Adrenal gland (tissue), 19 donors: ENCODE measurements at places on chromosomes 2 and 18.

DNA sequence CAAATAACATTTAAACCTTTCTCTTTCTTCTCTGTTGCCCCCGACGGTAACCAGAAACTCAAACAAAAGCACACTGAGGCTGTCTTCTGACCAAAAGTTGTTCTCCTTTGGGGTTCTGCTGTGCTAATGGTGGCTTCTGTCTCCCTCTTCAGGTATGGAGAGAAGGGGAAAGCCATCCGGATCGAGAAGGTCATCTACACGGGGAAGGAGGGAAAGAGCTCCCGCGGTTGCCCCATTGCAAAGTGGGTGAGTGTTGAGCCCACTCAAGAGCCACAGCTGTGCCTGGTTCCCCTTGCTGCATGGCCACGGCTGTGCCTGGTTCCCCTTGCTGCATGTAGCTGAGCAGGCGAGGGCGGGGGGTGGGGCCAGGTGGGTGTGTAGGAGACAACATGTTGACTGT, 67.4 kb downstream of the BOLA3 start:
- peaks cover 6% of the 10 kb centered on the region for H3K36me3 ChIP-seq
- no peak overlapping the region for H3K4me3 ChIP-seq
- no peaks in the 10 kb centered on the region for H3K27me3 ChIP-seq
- peak; percentile 7 for DNase-seq
- no peaks in the 10 kb centered on the region for H3K4me1 ChIP-seq

GRCh38 chr2:191045141-191045540, 31.2 kb upstream of the STAT1 start:
- DNase-seq = no peak
- no peak overlapping the region for H3K27ac ChIP-seq
- H3K36me3 ChIP-seq = no peaks in the 10 kb centered on the region
- H3K4me1 ChIP-seq = peaks cover 3% of the 10 kb centered on the region
- H3K27me3 ChIP-seq = no peaks in the 10 kb centered on the region

GRCh38 chr2:98698896-98699295, 32.0 kb downstream of the MGAT4A start:
- H3K36me3 ChIP-seq = no peaks in the 10 kb centered on the region
- H3K27me3 ChIP-seq = no peaks in the 10 kb centered on the region
- peaks cover 24% of the 10 kb centered on the region for H3K4me1 ChIP-seq
- no peak overlapping the region for H3K27ac ChIP-seq
- no peak for DNase-seq
- H3K4me3 ChIP-seq = no peak overlapping the region

GRCh38 chr18:39389800-39390379, 1824.3 kb upstream of the CELF4 start:
- no peak overlapping the region for H3K4me3 ChIP-seq
- no peak overlapping the region for H3K27ac ChIP-seq
- DNase-seq = no peak
- no peaks in the 10 kb centered on the region for H3K4me1 ChIP-seq
- no peaks in the 10 kb centered on the region for H3K27me3 ChIP-seq

DNA sequence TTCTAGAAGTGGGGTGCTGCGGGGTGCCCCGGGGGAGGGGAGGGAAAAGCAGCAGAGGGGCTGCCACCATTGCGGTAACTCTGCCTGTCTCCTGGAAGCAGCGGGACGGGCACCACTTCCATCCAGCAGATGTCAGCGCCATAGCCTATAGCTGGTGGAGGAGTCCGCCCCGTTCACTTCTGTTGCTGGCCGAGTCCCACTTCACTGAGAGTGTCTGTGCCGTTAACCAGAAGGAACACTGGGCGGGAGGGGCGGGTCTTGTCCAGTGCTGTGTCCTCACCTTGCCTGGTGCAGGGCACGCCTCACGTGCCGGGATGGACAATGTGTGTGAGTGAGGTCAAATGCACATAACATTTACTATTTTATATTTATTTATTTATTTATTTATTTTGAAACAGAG, 19.3 kb upstream of the ODC1 start:
- DNase-seq = no peak
- no peaks in the 10 kb centered on the region for H3K4me1 ChIP-seq
- no peak overlapping the region for H3K27ac ChIP-seq
- H3K4me3 ChIP-seq = no peak overlapping the region

DNA sequence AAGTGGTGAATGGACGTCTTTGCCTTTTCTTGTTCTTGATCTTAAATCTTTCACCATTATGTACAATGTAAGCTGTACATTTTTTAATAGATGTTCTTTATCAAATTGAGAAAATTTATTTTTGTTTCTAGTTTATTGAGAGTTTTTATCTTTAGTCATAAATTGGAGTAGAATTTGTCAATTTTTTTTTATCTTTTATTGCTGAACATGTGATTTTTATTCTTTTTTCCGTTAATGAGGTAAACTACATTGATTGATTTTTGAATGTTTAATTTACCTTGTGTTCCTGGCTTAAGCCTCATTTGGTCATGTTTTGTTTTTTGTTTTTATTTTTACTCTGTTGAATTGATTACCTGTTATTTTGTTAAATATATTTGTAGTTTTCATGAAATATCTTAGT, 19.7 kb downstream of the KIAA1328 start:
- no peaks in the 10 kb centered on the region for H3K4me1 ChIP-seq
- no peak for DNase-seq
- H3K4me3 ChIP-seq = no peak overlapping the region

DNA sequence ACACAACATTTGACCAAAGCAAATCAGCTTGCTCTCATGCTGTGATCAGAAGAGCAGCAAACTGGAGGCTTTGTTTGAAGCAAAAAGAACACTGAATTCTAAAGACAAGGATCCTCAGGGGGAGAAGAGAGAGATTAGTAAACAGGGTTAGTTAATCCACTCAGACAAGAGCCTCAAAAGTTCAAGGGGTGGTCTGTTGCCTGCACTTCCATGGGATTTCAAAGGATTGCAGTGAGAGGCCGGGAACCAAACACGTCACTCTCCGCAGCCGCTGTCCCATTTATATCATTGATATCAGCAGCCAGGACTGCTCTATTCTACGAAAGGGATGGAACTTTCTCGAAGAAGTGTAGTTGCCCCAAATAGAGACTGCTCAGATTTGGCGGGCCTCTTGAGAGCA, 97.8 kb upstream of the SP3 start:
- DNase-seq = no peak
- no peak overlapping the region for H3K4me3 ChIP-seq
- no peaks in the 10 kb centered on the region for H3K27me3 ChIP-seq
- H3K4me1 ChIP-seq = no peaks in the 10 kb centered on the region
- no peaks in the 10 kb centered on the region for H3K36me3 ChIP-seq

GRCh38 chr18:67514901-67515540, 1.5 kb downstream of the DSEL start:
- H3K4me3 ChIP-seq = peak overlapping the region; percentile 78
- DNase-seq = no peak
- no peaks in the 10 kb centered on the region for H3K36me3 ChIP-seq
- H3K27ac ChIP-seq = no peak overlapping the region
- peaks cover 9% of the 10 kb centered on the region for H3K4me1 ChIP-seq

- no peaks in the 10 kb centered on the region for H3K36me3 ChIP-seq
- no peak overlapping the region for H3K4me3 ChIP-seq
- H3K27me3 ChIP-seq = peaks cover 19% of the 10 kb centered on the region
- DNase-seq = no peak
- no peak overlapping the region for H3K27ac ChIP-seq
- no peaks in the 10 kb centered on the region for H3K4me1 ChIP-seq
Observed at GRCh38 chr18:77254711-77255405, 5.2 kb downstream of the GALR1 start.

DNA sequence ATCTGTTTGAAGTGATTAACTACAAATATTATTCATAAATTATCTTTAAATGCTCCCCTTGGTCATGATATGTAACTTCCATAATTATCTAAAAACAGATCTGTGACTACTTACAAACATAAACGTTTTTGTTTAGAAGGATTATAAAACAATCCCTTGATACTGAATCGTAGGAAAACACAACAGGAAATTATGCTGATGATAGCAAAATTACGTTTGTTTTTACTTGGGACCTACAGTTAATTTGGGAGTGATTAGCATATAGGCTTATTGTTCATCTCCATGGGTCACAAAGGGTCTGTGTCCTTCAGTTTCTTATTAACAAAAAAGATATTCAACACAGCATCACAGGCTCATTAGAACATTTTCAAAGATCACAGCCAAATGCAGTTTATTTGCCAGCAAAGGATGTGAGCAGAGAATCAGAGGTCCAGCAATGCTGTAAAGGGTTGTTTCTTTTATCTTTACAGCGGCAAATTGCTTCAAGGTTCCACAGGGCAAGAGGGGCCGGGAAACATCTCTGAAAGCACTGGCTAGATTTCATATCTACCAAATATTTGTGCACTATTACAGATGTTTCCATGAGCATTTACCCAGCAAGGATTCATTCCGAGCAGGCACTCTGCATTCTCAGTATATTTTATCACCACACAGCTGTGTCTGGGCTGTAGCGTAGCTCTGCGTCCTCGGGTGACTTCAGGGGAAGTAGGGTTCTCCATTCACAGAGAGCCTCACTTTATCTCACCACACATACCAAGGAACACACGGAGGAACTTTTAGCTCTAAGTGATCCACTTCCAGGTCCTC, 4.1 kb downstream of the CCDC195 start:
- H3K36me3 ChIP-seq = no peaks in the 10 kb centered on the region
- DNase-seq = no peak
- H3K4me3 ChIP-seq = no peak overlapping the region
- no peaks in the 10 kb centered on the region for H3K27me3 ChIP-seq

DNA sequence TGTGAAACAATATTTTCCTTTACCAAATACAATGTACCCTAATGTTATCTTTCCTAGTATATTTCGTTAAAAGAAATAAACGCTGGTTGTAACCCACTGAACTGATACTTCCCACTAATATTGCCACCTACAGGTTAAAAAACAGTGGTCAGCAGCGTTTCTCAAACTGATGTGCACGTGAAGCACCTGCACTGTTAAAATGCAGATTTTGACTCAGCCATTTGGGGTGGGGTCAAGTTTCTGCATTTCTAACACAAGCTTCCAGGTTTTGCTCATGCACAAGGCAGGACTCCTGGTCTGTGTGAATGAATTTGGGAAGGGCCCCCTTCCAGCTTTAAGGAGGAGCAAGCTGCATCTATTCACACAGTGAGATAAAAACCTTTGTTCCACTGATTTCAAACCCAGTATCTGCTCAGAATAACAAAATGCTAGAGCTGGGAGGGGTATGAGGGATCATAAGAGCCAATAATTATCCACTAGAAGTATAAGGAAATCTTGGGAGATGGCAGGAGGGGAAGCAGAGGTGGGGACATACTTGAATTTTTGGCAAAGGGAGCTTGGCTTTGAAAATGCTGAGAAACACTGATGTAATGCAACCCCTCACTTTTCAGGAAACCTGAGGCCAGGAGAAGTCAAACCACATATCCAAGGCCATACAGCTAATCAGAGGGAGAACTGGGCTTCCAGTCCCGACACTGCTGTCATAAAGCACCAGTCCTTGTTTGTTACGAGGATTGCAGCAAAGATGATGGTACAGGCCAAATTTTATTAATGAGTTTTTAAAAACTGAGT, 116.2 kb downstream of the RBMS1 start:
- H3K27ac ChIP-seq = no peak overlapping the region
- H3K4me1 ChIP-seq = peaks cover 70% of the 10 kb centered on the region
- DNase-seq = no peak
- H3K27me3 ChIP-seq = no peaks in the 10 kb centered on the region
- H3K4me3 ChIP-seq = no peak overlapping the region

DNA sequence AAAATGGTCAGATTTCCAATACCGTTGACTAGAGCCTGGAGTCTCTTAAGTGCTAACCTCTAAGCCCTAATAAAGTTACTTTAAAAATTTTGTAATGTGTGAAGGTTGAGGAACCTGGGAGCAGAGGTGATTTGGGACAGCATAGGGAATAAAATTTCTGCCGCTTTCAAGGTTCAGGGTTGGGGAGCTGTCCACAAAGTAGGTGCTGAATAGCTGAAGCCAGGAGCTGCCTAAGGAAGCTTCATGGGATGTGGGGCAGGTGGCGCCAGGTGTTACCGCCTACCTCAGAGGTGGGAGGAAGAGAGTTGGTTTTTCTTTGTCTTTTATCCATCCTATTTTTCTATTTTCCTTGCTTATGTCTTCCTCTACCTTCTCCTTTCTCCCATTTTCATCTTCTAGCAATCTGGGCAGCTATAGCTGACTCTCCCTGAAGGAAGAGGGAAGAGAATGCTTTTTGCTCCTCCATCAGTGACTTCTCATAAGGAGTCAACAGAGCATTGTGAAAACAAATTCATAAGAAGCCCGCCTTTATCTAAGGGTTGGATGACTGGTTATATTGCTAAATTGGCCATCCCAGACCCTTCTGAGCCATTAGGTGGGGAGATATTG, 178.7 kb downstream of the CLIP4 start:
- H3K27ac ChIP-seq = no peak overlapping the region
- H3K4me1 ChIP-seq = no peaks in the 10 kb centered on the region
- peak; percentile 42 for DNase-seq
- H3K4me3 ChIP-seq = no peak overlapping the region
